ENCODE measurements at places on chromosomes 11 and 22. TPM values are rescaled to one million over a fixed set of nuclear protein-coding genes. Genes with fewer than 3 reads are reported as not detected.

The CAVIN3 gene
- 126 TPM for polyA plus RNA-seq

The MRGPRX3 gene
- not detected for polyA plus RNA-seq

The PGR gene
- 0.72 TPM for polyA plus RNA-seq

The F2 gene
- polyA plus RNA-seq = not detected

The MAP6 gene
- polyA plus RNA-seq = 28.6 TPM

The SYT13 gene
- polyA plus RNA-seq = 1.8 TPM

The CALCA gene
- polyA plus RNA-seq = not detected

The OR2AG2 gene
- 0.27 TPM for polyA plus RNA-seq

The SLC22A25 gene
- polyA plus RNA-seq = not detected

The PANX2 gene
- polyA plus RNA-seq = 0.22 TPM

The B4GAT1 gene
- polyA plus RNA-seq = 24.6 TPM
